ENCODE measurements at places on chromosomes 3 and 15. TPM values are rescaled to one million over a fixed set of nuclear protein-coding genes. Genes with fewer than 3 reads are reported as not detected.

DNA sequence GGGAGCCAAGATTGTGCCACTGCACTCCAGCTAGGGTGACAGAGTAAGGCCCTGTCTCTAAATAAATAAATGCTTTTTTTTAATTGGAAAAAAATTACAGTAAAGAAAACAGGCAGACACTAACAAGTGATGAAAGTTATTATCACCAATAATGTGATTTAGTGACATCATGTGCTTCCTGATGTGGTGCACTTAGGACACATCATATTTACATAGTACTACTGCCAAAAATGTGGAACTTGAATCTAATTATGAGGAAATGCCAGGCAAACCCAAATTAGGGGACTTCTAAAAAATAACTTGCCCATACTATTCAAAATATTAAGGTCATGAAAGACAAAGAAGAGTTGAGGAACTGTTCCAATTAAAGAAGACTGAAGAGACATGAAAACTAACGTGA lies 30.8 kb downstream of the MAP4 start:
- H3K27me3 ChIP-seq, result no peaks in the 10 kb centered on the region
- peaks cover 6% of the 10 kb centered on the region for H3K4me1 ChIP-seq
- no peak overlapping the region for H3K27ac ChIP-seq
- DNase-seq, result no peak
- no peak overlapping the region for H3K4me3 ChIP-seq

DNA sequence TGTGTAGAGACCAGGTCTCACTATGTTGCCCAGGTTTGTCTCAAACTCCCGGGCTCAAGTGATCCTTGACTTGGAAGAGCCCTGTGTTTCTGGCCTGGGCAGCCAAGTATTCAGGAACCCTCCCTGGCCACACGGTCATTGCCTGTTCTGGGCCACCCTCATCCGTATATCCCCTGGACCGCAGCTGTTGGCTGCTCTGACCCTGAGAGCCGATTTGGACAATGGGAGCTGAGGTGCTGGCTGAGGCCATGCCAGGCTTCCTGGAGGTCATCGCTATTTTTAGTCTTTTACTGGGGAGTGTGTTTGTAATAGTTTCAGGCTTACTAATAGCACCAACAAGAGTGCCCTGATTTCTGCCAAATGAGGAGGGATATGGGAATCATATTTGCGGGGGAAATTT lies 60.7 kb downstream of the ADAMTS7 start:
- peaks cover 8% of the 10 kb centered on the region for H3K4me1 ChIP-seq
- no peaks in the 10 kb centered on the region for H3K36me3 ChIP-seq
- no peak overlapping the region for H3K4me3 ChIP-seq
- H3K27me3 ChIP-seq, result peaks cover 16% of the 10 kb centered on the region

Gene CEMIP
- 1.3 TPM for total RNA-seq

- peaks cover 3% of the 10 kb centered on the region for H3K4me1 ChIP-seq
- no peak overlapping the region for H3K4me3 ChIP-seq
- no peaks in the 10 kb centered on the region for H3K36me3 ChIP-seq
- H3K27ac ChIP-seq, result no peak overlapping the region
These were observed 598.4 kb downstream of the FHIT start for GRCh38 chr3:60652829-60653228.

GRCh38 chr15:90203922-90204321 lies 2.8 kb downstream of the SEMA4B start:
- H3K4me1 ChIP-seq, result peaks cover 15% of the 10 kb centered on the region
- DNase-seq, result no peak
- H3K27ac ChIP-seq, result no peak overlapping the region
- no peaks in the 10 kb centered on the region for H3K36me3 ChIP-seq

GRCh38 chr15:48643206-48643605 lies 2.3 kb downstream of the FBN1 start:
- peaks cover 4% of the 10 kb centered on the region for H3K4me1 ChIP-seq
- no peaks in the 10 kb centered on the region for H3K36me3 ChIP-seq
- no peak overlapping the region for H3K4me3 ChIP-seq
- peaks cover 65% of the 10 kb centered on the region for H3K27me3 ChIP-seq

DNA sequence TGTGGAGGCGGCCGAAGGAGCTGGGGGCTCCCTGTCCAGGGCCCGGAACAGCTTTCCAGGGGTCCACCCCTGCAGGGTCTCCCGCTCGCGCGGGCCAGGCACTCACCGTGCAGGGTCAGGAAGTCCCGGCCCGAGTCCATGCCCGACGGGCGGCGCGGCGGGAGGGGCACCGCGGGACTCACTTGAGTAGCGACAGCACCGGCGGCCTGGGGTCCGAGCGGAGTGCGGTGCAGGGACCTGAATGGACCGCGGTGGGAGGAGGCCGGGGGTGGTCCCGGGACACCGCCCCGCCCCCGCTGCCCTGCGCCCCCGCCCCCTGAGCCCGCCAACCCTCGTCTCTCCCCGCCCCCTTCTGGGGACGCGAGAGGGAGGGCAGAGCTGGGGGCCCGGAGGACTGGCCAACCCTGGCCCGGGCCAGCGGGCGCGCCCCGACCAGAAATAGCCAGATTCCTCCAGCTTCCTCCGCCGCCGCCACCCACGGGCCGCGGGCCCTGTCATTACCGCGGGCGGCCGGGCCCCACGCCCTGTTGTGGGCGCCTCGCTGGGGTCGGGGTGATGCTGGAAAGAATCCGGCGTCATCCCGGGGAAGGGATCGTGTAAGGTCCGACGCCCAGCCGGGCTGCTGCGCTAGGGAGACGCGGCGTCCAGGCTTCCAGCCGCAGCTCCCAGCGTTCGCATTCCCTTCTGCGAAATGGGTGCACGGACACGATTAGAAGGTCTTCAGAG lies at the start of gene PLCD1:
PLCD1 (minus strand) TSS at position 243 of the 726 bp plus-strand sequence; CDS start at position 140, 103 bp downstream.
- H3K4me3 ChIP-seq, result peak within 1 kb of the TSS; percentile 71
- peaks cover 2% of the 10 kb centered on the region for H3K36me3 ChIP-seq
- H3K27me3 ChIP-seq, result peaks cover 40% of the 10 kb centered on the region
- peaks cover 11% of the 10 kb centered on the region for H3K4me1 ChIP-seq
- DNase-seq, result peak; percentile 63

- no peaks in the 10 kb centered on the region for H3K36me3 ChIP-seq
- H3K27ac ChIP-seq, result no peak overlapping the region
- DNase-seq, result no peak
- H3K27me3 ChIP-seq, result peaks cover 3% of the 10 kb centered on the region
- H3K4me1 ChIP-seq, result no peaks in the 10 kb centered on the region
These were observed 93.6 kb upstream of the NEO1 start for GRCh38 chr15:72958634-72959033.

DNA sequence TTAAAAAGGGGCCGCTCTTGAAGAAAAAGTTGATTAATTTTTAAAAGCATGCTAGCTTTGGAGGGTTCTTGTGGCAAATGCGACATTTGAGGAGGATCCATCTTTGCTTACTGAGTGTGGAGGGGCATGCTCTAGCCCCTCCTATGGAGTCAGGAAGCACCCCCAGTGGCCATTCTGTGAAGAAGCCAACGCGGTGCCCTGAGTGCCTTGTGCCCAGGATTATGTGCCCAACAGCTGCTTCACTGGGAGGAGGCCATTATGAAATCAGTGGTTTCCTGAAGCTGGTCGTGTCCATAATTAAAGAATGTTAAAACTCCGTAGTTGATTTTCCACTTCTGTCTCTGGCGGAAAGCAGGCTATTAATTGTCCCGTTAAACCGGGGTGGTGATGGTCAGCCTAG lies 69.1 kb upstream of the TNFAIP8L3 start:
- no peak for DNase-seq
- H3K36me3 ChIP-seq, result no peaks in the 10 kb centered on the region
- H3K27me3 ChIP-seq, result peaks cover 24% of the 10 kb centered on the region

DNA sequence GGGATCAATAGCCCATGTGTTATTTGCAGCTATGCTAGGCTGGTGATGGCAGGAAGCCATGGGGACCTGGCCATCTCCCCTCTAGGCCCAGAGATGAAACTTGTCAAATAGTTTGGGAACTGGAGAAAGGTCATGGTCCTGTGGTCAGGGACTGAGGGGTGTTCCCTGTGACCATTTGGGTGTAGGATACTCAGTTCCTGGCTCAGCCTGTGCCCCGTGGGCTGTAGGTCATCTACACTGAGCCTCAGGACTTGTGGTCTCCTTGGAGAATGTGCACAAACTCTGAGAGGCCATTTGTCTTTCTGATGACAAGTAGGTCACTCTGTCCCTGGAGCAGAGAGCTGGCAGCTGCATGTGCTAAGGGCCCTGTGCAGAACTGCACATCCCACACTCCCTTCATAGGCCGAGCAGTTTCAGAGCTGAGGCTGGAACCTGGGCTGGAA lies 17.5 kb downstream of the GASK1A start:
- no peaks in the 10 kb centered on the region for H3K27me3 ChIP-seq
- H3K4me3 ChIP-seq, result no peak overlapping the region
- peaks cover 11% of the 10 kb centered on the region for H3K4me1 ChIP-seq
- DNase-seq, result no peak
- H3K36me3 ChIP-seq, result no peaks in the 10 kb centered on the region

GRCh38 chr3:10023587-10024310 lies 2.5 kb upstream of the FANCD2 start:
- DNase-seq, result no peak
- H3K27ac ChIP-seq, result no peak overlapping the region
- peaks cover 5% of the 10 kb centered on the region for H3K4me1 ChIP-seq
- H3K27me3 ChIP-seq, result no peaks in the 10 kb centered on the region
- no peak overlapping the region for H3K4me3 ChIP-seq

DNA sequence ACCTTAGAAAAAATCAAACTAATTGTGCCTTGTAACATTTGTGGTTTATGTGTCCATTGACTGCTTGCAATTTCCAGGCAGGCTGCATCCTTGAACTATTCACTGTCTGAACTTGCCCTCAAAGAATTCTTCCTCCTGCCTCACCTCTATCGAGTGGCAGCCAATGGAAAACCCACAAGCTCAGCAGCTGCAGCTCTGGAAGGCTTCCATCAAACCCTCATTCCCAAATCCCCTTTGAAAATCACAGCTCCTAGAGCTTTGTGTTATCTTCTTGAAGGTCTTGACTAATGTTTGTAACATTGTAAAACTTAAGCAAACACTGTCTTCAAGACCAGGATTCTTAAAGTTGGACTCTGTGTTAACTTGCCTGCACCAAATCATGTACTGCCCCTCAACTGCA lies 81.1 kb downstream of the FILIP1L start:
- no peaks in the 10 kb centered on the region for H3K27me3 ChIP-seq
- no peak overlapping the region for H3K4me3 ChIP-seq
- H3K4me1 ChIP-seq, result peaks cover 34% of the 10 kb centered on the region
- DNase-seq, result no peak
- H3K27ac ChIP-seq, result no peak overlapping the region

DNA sequence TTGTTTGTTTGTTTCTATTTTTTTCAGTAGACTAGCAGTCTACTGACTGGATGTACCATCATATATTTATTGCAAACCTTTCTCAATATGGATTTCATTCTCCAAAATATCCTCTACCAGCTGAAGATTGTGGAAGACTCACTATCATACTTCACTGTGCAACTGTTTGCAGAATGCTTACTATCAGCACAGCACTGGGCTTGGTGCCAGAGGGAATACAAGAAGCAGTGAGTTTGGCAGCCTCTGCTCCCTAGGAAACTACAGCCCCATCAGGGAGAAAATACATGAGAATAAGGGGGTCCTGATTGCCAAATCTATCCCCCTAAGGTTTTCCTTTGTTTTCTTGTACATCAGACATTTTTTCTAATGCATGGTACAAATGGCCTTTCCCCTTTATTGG lies 27.5 kb downstream of the AQP9 start:
- H3K36me3 ChIP-seq, result no peaks in the 10 kb centered on the region
- H3K4me3 ChIP-seq, result no peak overlapping the region
- no peaks in the 10 kb centered on the region for H3K4me1 ChIP-seq

DNA sequence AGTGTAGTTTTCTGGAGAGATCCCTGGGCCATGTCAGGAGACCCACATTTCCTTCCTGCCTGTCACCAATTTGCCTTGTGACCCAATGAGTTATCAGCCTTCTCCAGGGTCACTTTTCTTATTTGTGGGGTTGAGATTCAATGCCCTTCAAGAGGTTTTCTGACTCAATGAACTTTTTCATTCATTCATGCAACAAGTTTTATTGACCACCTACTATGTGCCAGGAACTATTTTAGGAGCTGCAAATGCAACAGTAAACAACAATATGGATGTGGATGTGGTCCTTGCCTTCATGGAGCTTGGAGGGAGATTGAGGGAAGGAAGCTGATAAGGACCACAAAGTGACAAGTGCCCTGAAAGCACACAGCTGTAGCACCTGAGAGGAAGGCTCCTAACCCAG lies 142.8 kb downstream of the OPA1 start:
- no peaks in the 10 kb centered on the region for H3K27me3 ChIP-seq
- H3K4me3 ChIP-seq, result no peak overlapping the region

Gene ALG3
- total RNA-seq, result 35.3 TPM

Gene LRRIQ4
- total RNA-seq, result 0.31 TPM

- no peaks in the 10 kb centered on the region for H3K27me3 ChIP-seq
- DNase-seq, result no peak
- H3K36me3 ChIP-seq, result peaks cover 3% of the 10 kb centered on the region
These were observed 74.6 kb upstream of the FLNB start for GRCh38 chr3:57933602-57934001.

Gene RHOV
- 4.4 TPM for total RNA-seq

- no peak for DNase-seq
- no peak overlapping the region for H3K27ac ChIP-seq
- H3K4me1 ChIP-seq, result no peaks in the 10 kb centered on the region
These were observed 7.8 kb upstream of the RFC4 start for GRCh38 chr3:186814100-186814499.

Gene MBD4
- total RNA-seq, result 32.5 TPM

Measured in progenitor cell of endocrine pancreas (in vitro differentiated cells).